ENCODE measurements at places on chromosomes 4 and X.

DNA sequence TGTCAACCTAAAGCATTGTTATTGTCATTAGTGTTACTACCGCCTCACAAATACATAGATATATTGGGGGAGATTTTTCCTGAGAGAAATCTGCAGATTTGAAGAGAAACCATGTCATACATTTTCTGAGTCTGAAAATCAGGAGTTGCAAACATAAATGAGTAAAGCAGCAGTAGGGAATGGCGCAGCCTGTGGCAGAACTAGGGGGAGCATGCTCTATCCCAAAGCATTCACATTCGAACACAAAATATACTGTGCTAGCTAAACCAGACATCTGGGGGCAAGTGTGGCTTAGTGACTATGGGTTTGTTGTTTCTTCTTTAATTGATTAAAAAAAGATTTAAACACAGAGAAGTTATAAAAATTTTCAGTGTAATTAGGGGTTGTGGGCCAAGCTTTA is 83.2 kb downstream of the CPE start:
- DNase-seq: no peak

- no peak for DNase-seq
Measured at GRCh38 chr4:3656416-3657356, 109.5 kb upstream of the ADRA2C start.

GRCh38 chrX:17414839-17415238 is 39.8 kb downstream of the NHS start:
- no peak for DNase-seq

- no peak for DNase-seq
Measured at GRCh38 chr4:101175896-101176676, 171.2 kb downstream of the PPP3CA start.

GRCh38 chr4:169675825-169676224 is 55.4 kb downstream of the CLCN3 start:
- no peak for DNase-seq

GRCh38 chrX:84358271-84358670 is 144.0 kb downstream of the HDX start:
- no peak for DNase-seq

- no peak for DNase-seq
Measured at GRCh38 chr4:76996445-76996844, 46.9 kb downstream of the SEPTIN11 start.

GRCh38 chrX:124005228-124005627 is 43.7 kb downstream of the STAG2 start:
- DNase-seq: no peak

GRCh38 chr4:8320386-8320750 is 50.8 kb downstream of the HTRA3 start:
- no peak for DNase-seq

DNA sequence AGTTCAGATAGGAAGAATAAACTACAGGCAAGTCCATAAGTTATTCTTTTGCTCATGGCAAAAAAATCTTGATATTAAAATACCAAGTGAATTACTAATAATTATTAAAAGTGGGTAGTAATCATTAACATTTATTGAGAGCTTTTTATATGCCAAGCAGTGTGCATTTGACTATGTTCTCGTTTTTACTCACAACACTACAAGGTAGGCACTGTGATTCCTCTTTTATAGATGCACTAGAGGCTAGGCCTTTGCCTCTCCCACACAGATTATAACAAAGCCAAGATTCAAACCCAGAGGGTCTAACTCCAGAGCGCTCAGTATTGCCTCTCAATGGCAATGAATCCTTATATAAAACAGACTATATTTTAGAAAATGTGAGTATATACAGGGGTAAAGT is 254.2 kb downstream of the NAF1 start:
- DNase-seq: no peak

- DNase-seq: no peak
Measured at GRCh38 chr4:74934888-74935287, 2.0 kb downstream of the PARM1 start.

GRCh38 chr4:121989715-121990114 is 37.9 kb upstream of the TRPC3 start:
- DNase-seq: no peak

DNA sequence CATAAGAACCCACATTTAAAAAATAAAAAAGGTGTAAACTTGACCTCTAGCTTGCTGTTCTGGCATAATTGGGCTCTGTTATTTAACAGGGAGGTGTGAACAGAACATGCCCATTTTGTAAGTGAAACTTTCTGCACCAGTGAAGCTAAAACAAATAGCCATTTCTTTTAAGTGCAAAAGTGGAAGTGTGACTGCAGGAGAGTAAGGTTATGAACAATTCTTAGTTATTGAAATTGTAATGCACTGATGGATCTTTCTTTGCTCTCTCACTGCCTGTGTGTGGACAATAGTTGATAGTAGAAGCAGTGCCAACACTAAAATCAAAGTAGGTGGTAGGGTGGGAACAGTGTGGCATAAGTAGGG is 12.6 kb downstream of the P2RY10 start:
- DNase-seq: no peak

DNA sequence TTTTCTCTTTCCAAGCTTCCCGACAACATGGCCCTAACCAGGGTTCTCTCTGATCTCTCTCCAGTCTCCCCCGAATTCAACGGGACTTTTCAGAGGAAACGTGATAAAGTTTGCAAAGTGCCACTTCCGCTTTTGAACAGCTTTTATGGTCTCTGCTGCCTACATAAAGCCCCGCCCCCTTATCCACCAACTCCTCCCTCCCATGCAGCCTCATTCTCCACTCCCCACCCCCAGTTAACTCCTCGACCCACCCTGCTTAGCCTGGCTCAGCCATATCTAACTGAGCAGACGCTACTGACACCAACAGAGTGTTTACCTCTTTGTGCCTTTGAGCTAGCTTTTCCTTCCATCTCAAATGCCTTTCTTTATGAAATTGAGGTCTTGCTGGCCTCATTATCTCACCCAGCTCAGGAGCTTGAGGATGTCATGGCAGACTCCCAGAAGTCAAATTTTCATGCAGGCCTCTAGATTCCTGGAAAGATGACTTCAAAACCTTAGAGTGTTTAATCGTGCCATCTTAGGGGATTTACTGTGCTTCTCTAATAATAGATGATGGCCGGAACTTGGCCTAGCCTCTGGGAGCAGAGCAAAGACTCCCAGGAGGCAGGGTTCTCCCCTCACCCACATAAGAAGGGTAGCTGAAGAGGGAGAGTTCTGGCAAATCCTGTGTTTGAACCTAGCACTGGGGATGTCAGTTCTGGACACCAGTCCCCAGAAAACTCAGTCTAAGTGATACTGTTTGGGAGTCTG is 606.0 kb downstream of the BCOR start:
- DNase-seq: no peak

DNA sequence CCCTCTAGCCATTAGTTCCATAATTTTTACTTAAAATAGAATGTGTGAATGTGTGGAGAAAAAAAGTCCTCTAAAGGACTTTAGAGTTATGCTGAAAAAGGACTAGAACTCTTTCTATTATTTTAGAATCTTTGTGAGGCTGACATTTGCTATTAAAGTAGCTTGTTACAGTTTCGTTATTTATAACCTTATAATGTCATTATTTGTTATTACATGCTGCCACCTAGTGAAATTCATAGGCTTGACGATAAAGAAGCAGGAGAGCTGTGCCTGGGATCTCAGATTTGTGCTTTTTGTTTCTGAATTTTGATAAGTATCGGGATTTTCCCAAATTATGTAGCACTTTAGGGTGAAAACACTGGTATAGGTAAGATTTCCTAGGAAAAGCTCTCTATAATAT is 38.5 kb upstream of the TAPT1 start:
- DNase-seq: no peak

DNA sequence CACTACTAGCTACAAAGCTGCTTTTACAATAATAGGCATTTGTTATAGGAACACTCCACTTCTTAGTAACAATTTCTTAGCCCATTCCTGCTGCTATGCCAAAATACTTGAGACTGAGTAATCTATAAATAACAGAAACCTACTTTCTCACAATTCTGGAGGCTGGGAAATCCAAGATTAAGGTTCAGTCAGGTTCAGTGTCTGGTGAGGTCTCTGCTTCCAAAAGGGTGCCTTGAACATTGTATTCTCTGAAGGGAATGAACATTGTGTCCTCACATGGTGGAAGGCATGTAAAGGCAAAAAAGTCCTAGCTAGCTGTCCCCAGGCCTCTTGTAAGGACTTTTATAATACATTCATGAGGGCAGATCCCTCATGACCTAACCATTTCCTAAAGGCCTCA is 7.0 kb downstream of the SLC9B1 start:
- DNase-seq: no peak

DNA sequence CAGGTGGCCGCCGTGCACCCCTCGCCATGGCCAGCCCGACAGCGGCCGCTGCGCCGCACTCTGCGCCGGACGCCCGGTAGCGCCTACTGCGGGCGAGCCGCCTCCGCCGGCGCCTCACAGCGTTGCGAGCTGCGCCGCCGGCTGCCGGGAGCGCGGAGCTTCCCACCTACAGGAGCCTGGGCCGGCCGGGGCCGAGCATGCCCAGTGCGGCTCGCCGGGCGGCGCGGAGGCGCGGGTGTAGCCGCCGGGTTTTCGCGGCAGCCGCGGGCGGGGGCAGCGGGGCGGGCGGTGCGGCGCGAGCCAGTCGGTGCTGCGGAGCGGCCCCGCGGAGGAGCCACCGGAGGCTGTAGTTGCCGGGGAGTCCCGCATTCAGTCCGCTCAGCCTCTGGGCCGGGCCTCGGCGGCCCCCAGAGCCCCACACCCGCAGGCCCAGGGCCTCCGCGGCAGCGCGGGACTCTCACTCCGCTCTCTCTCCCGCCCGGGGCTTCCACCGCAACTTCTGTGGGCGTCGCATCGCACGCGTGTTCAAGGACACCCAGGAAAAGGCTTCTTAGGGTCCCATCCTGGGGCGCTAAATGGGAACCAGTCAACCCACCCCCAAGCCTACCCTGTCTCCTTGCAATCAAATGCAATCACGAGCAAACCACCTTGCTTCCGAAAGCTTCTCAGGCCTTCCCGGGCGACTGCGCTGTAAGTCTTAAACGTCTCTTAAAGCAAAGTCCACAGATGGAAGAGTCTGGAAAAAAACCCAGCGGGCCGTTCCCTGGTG is at the start of gene MFAP3L:
Gene MFAP3L, minus strand, starts transcription at position 143 of the 769 bp plus-strand sequence. CDS start 20,518 bp downstream, outside the sequence.
- DNase-seq: peak; percentile 30

DNA sequence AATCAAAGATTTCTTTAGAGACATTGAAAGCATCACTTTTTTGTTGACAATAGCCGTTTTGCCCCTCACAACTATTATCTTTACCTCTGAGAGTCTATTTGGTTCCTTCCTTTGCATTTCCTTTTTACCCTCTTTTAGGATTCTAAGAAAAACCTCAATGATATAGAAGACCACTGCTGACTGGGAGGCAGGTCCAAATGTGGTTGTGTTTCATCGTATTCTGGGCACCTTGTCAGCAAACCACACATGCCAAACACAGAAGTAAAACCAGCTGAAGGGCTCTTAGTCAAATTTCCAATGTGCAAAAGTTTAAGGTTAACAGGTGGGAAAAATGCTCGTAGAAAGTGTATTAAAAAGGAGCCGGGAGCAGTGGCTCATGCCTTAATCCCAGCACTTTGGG is 5.1 kb upstream of the PRMT9 start:
- no peak for DNase-seq

DNA sequence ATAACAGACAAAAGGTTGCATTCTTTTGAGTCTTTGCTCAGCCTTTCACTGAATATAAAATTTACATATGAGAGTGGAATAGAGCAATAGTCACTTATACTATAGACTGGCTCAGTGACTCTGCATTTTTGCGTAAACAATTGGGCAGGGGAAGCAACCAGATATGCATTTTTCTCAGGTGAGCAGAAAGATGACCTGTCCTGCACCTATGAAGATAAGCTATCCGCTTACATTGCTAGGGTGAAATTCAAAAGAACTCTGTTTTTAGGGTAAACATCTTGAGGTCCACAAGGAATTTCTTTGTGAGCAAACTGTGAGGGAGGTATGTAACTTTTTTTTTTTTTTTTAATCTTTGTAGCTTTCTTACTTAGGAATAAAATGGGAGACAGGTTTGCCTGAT is 602.4 kb upstream of the PRKX start:
- no peak for DNase-seq

DNA sequence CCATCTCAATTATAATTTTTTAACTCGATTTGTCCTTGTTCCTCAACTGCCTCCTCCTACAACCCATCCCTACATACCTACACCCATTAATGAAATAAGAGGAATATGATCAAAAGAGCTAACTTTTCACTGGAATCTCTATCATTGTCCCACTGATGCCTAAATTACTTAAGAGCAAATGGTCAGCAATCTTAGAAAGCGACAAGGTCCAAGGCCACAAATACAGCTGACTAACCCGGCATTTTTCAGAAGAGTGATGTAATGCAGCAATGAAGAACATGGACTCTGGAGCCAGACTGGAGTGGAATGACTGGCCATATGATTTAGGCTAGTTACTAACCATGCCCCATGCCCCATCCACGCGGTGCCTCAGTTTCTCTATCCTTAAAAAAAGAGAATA is 56.2 kb downstream of the PPA2 start:
- no peak for DNase-seq

GRCh38 chr4:98363431-98363830 is 102.2 kb downstream of the RAP1GDS1 start:
- DNase-seq: no peak

DNA sequence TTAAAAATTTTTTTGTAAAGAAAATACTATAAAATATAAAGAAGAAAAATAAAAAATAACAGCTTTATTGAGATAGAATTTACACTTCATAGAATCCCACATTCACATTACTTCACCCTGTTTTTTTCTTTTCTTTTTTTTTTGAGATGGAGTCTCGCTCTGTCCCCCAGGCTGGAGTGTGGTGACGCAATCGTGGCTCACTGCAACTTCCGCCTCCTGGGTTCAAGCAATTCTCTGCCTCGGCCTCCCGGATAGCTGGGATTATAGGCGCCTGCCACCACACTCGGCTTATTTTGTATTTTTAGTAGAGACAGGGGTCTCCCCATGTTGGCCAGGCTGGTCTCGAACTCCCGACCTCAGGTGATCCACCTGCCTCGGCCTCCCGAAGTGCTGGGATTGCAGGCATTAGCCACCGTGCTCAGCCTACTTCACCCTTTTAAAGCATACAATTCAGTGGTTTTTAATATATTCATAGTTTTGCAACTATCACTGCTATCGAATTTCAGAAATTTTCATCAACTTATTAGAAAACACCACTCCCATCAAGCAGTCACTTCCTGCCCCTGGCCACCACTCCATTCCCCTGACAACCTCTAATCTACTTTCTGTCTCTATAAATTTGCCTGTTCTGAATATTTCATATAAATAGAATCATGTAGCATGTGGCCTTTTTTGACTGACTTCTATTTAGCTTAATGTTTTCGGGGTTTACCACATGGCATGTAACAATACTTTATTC is 48.7 kb downstream of the TMEM131L start:
- DNase-seq: no peak

GRCh38 chr4:158331863-158332262 is 121.6 kb downstream of the TMEM144 start:
- no peak for DNase-seq

GRCh38 chr4:150944660-150945059 is 70.4 kb downstream of the LRBA start:
- no peak for DNase-seq

Measured in HS-27A (cell line).